ENCODE measurements at places on chromosomes 12 and 14.

DNA sequence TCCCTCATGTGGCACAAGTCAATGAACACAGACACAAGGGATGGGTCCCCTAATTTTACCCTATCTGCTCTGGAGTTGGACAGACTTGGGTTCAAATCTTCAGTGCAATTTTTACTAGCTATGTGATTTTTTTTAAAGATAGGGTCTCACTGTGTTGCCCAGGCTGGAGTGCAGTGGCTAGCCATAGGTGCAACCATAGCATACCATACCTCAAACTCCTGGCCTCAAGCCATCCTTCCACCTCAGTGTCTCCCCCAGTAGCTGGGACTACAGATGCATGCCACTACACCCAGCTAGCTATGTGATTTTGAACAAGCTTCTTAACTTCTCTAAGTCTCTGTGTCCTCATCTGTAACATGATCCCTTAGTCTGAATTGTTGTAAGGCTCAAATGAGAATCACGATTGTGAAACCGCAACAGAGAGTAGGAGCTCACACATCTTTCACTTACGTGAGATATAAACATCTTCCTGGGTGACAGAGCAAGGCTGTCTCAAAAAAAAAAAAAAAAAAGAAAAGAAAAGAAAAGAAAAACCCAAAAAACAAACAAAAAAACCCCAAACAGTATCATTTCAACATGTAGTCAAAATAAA lies 4.7 kb downstream of the CALCOCO1 start:
- DNase-seq: no peak

DNA sequence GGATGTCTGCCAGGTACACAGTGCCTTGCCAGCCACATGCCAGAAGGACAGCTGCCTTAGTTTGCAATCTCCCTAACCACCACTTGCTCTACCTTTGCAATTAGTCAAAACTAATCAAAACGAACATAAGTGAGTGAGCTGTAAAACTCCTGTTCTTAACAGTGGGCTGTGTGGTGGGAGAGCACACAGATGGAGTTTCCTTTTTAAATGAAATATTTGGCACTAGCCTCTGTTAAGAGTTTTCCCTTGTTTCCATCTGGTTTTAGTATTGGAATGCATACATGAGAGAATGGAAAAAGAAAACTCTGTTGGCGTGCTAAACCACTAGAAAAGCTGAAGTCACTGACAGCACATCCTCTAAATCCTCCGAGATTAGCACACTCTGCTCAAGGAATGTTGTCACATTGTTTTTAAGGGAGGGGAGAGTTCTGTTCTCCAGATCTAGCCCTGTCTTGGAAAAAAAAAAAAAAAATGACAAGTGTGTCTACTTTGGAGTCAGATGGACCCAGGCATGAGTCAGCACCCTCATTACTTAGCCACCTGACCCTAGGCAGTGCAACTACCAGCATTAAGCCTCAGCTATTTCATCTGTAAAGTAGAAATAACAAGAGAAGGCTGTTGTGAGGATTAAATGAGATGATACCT lies 83.9 kb downstream of the STXBP6 start:
- no peak for DNase-seq

GRCh38 chr12:113674996-113675395 lies 203.3 kb upstream of the LHX5 start:
- DNase-seq: no peak

GRCh38 chr14:24514209-24514608 lies 6.1 kb upstream of the CMA1 start:
- DNase-seq: no peak

DNA sequence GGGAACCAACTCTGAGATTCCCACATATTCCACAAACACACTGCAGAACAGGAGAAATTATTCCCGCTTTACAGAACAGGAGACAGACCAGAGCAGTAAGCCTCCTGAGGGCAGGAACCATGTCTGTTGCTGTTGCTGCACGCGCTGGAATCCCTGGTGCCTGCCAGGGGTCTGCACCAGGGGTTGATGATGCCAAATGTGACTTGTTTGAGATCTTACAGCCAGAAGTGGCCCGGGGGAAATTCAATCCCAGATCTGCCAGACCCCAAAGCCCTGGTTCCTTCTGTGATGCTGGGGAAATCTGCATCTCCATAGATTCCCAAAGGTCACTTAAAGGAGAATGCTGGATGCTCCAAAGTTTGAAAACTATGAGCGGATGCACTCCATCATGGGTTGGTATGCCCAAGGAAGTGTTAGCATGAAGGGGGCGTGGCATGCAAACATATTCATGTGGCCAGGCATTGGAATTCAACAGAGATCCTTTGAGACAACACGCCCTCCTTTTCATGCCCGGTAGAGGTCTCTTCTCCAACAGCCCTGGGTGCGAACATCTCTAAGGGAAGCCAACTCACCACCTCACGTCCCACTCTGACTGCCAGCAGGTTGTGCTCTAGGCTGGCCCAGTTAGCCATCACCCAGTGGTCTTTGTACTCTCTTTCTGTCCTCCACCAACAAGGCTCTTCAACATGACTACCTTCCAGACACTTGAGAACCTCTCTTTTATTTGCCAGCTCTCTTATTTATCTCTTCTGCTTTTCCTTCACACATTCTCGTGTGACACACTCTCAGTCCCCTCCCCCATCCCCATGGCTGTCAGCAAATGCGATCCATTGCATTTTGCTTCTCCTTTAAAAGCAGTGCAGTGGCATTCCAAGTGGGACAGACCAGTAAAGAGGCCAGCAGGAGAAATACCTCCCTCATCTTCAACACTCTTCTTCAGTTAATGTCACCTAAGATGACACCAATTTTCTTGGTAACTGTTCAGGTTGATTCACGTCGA lies 131.3 kb downstream of the ZFP36L1 start:
- no peak for DNase-seq

DNA sequence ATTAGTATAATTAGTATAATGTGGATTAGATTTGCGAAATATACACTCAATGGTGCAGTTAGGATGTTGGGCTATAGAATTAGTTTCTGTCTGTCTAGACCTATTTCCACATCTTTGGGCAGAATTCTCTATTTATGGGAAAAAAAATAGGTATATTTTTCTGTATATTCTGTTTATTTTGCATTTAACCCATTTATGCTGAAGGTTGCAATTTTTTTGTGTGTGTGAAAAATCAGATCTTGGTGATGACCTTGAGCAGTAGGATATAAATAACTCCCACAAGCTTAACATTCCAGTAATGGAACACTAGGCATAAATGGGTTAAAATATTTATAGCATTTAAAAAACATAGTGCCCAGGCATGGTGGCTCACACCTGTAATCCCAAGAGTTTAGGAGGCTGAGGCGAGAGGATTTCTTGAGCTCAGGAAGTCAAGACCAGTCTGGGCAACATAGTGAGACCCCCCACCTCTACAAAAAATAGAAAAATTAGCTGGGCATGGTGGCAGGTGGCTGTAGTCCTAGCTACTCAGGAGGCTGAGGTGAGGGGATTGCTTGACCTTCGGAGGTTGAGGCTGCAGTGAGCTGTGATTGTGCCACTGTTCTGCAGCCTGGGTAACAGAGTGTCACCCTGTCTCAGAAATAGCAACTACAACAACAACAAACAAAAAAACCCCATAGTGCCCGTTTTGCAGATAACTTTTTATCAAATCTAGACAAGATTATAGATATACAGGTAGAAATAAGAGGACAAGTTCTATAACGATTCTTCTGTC lies 9.3 kb downstream of the BRMS1L start:
- DNase-seq: no peak

DNA sequence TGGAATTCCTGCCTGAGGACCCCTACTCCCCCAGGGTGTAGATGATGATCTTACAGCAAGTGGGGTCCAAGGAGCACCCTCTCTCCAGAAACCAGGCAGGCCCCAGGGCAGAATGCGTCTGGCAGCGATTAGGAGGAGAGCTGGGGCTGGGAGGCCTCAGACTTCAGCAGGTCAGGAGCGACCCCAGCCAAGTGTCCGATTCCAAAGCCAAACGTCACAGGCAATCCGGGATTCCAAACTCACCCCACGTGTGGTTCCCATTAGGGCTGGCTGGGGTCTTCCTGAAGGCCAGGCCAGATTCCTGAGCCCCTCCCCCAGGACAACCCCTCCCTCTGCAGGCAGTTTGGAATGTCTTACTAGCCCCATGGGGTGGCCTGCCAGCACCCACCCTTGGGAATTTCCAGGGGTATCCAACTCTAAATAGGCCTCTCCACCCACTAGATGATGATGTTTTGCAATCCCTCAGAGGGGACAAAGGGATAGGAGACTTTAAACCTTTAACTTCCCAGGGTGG lies 17.3 kb upstream of the FIGNL2 start:
- DNase-seq: no peak

DNA sequence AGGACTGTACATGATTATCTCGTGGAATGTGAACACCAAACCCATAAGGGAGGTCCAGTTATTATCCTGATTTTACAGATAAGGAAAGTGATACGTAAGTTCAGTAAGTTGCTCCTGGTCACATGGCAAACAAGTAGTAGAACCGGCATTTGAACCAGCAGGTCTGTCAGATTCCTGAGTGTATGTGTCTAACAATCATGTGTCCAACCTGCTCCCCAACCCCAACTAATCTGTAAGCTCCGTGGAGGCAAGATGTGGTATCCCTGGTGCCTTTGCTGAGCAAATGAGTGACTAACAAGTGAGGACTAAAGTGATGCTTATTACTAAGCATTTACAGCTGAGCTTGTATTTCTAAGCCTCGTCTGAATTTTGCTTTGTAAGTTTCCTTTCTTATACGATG lies 65.9 kb downstream of the PTPN21 start:
- no peak for DNase-seq

GRCh38 chr14:56487090-56487667 lies 92.4 kb upstream of the TMEM260 start:
- no peak for DNase-seq

DNA sequence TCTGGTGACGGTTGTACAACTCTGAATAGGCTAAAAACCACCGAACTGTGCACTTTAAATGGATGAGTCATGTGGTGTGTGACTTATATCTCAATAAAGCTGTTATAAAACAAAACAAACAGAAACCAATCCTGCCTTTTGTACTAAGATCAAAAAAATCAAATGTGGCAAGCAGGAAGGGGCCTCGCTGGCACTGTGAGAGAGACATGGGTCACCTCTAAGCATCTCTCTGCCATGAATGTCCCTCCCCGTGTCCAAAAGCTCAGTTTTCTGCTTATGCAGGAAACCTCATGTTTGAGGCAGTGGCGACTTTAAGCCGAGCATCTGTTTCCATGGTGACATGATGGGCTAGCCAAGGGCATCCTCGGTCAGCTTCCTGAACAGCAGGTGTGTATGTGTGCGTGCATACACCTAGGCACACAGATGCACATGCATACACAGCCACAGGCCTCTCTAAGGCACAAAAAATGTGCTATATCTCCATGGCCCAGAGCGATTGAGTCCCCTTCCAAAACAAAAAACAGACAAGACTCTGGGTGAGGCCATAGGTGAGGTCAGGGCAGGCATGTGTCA lies 44.4 kb downstream of the ARL6IP4 start:
- DNase-seq: no peak

DNA sequence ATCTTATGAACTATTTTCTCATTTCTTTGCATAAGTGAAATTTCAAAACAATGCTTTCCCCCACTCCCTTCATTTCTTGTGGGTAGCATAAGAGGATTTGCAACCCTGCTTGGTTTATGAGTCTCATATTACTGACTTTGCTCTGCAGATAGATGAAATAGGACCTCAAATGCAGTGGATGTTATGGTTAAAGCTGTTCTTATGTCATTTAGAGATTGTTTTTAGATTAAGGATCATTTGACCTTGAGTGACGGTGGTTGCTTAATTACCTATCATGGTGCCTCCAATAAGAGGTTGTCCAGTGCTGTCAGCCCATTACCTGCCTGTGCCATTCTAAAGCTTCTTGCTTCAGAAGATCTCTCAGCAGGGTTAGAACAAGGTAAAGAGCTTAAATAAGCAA lies 351.4 kb upstream of the ATP2B1 start:
- no peak for DNase-seq

DNA sequence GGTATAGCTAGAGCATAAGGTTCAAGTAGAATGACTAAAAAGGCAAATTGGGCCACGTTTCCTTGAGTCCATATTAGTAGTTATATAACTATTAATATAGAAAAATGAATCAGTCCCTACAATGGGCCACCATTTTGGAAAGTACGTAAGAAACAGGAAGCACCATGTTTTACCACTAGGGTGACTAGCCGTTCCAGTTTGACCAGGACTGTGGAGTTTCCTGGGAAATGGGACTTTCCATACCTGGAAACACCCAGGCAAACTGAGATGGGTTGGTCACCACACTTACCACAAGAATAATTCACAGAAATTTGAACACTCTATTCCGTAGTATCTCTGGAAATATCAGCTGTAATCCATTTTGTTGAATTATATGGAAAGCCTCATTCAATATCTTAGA lies 2.1 kb upstream of the MAGOHB start:
- no peak for DNase-seq

- DNase-seq: no peak
Observed at GRCh38 chr14:98350213-98350612, 921.8 kb downstream of the BCL11B start.

DNA sequence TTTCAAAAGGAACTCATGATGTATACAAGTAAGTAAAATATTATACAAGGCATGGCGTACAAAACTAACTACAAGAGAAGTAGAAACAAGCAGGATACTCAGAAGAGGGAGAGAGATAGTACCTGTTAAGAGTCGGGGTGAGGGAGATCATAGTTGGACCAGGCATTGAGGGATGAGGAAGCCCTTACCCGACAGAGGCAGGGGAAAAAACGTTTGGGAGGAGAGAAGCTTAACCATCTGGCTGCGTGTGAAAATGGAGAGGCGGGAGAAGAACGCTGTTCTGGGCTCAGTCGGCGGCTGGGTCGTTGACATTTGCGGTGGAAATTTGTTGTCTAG lies 575 bp upstream of the FMNL3 start:
- DNase-seq: no peak

All from RWPE1 (cell line).